ENCODE measurements at places on chromosomes 2 and 18. TPM values are rescaled to one million over a fixed set of nuclear protein-coding genes. Genes with fewer than 3 reads are reported as not detected.

The TXNDC2 gene
- 0.83 TPM for total RNA-seq

The MORN2 gene
- total RNA-seq = 10.8 TPM

The EVA1A gene
- 1.2 TPM for total RNA-seq

DNA sequence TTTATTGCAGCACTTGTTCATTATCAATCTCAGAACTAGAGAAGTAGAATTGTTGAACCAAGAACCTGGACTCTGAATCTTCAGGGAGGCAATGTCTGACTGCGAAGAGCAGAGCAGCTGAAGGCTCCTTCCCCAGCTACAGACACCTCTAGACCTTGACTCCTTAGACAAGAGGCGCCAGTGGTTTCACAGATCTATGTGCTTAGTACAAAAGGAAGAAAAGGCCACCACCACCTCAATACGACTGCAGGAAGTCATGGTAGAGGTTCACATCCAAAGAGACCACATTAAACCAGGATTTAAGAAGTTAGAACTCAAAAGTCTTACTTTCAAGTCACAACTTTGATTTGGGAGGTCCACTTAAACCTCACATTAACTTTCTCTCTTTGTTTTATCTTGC, 158.1 kb upstream of the VRK2 start:
- DNase-seq = no peak
- H3K4me3 ChIP-seq = no peak overlapping the region
- no peaks in the 10 kb centered on the region for H3K36me3 ChIP-seq
- no peaks in the 10 kb centered on the region for H3K4me1 ChIP-seq

DNA sequence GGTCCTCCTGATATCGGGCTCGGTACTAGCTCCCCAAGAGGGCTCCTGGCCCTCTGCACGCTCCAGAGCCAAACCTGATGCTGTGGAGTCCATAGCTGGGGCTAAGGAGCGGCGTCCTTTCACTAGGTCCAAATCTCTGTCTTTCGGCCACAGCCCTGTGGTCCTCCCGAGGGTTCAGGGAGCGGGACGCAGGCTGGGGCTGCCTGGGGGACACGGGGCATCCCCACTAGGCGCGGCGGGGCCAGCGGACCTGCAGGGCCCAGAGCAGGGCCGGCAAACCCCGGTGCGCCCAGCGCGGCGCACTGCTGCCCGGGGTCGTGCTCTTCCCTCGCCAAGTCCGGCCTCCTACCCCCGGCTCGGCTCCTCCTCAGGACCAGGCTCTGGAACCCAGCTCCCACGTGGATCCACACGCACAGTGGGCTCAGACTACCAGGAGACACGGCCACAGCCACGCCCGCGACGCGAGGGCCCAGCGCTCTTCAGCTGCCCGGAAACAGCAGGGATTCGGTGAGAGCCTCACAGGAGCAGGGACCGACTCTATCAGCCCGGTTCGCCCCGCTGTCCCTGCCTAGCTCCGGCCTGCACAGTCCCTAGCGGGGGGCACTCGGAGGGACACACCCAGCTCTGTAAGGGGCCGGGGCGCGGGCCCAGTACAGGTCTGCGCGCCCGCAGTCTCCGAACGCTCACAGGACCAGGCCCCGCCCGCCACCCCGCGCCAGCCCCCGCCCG, 593 bp downstream of the ZNF514 start:
- peaks cover 20% of the 10 kb centered on the region for H3K36me3 ChIP-seq
- H3K27me3 ChIP-seq = no peaks in the 10 kb centered on the region
- peak; percentile 92 for DNase-seq
- peaks cover 23% of the 10 kb centered on the region for H3K4me1 ChIP-seq
- H3K27ac ChIP-seq = peak overlapping the region; percentile 81

- H3K4me3 ChIP-seq = no peak overlapping the region
- no peaks in the 10 kb centered on the region for H3K36me3 ChIP-seq
- no peak for DNase-seq
- H3K27ac ChIP-seq = no peak overlapping the region
Observed at GRCh38 chr18:47485221-47485797, 233.8 kb upstream of the SKOR2 start.

DNA sequence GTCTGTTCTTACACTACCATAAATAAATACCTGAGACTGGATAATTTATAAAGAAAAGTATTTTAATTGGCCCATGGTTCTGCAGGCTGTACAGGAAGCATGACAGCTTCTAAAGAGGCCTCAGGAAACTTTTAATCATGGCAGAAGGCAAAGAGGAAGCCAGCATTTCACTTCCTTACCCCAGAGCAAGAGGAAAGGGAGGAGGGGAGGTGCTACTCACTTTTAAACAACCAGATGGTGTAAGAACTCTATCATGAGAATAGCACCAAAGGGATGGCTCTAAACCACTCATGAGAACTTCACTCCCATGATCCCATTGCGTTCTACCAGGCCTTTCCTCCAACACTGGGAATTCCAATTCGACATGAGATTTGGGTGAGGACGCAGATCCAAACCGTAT, 344.4 kb upstream of the SLC39A10 start:
- H3K27ac ChIP-seq = no peak overlapping the region
- no peaks in the 10 kb centered on the region for H3K36me3 ChIP-seq
- no peak overlapping the region for H3K4me3 ChIP-seq
- no peak for DNase-seq
- H3K27me3 ChIP-seq = no peaks in the 10 kb centered on the region

DNA sequence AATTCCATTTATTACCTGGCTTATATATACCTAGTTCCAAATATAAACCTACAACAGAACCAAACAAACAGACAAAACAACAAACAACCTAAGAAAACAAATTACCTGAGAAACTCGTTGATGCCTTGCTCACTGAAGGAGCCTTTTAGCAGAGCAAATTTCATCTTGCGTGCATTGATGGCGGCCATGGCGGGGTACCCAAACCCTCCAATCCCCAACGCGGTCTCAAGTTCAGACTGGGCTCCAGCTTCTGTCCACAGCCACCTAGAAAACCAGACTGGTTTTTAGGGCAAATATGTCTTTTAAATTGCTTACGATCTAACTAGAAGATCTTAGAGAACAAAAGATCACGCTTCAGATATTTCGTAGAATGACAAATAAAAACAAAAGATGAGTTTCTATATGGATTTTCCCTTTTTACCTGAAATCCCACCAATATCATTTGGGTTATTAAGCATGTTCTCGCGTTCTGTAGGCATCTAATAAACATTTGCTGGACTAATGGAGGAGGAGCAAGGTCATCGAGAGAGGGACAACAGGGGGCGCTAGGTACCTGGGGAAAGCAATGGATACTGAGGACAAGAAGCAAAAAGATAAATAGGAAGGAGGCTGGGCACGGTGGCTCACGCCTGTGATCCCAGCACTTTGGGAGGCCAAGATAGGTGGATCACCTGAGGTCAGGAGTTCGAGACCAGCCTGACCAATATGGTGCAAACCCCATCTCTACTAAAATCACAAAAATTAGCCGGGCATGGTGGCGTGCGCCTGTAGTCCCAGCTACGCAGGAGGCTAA, 25.2 kb downstream of the PDIA6 start:
- peaks cover 3% of the 10 kb centered on the region for H3K4me1 ChIP-seq
- H3K27me3 ChIP-seq = no peaks in the 10 kb centered on the region
- no peak overlapping the region for H3K27ac ChIP-seq
- H3K36me3 ChIP-seq = peaks cover 93% of the 10 kb centered on the region
